PC-9 (cell line): ENCODE measurements at places on chromosomes 4 and X. TPM values are rescaled to one million over a fixed set of nuclear protein-coding genes. Genes with fewer than 3 reads are reported as not detected.

The TBC1D19 gene
- total RNA-seq, result 12.6 and 12.8 TPM in 2 replicates

The CPE gene
- total RNA-seq, result 1.3 and 1.4 TPM in 2 replicates

The RAB9B gene
- total RNA-seq, result not detected in 2 replicates

The MTTP gene
- total RNA-seq, result not detected in 2 replicates

The P2RY8 gene
- not detected in 2 replicates for total RNA-seq

The IBSP gene
- not detected in 2 replicates for total RNA-seq

The PPP2R2C gene
- 32.9 and 40.9 TPM in 2 replicates for total RNA-seq

The GLOD5 gene
- total RNA-seq, result not detected in 2 replicates

The MAGEA9B gene
- not detected in 2 replicates for total RNA-seq

The JADE3 gene
- total RNA-seq, result 6.8 and 10.9 TPM in 2 replicates

The STK26 gene
- 41.1 and 48.4 TPM in 2 replicates for total RNA-seq

The ZGRF1 gene
- total RNA-seq, result 17.3 and 18.9 TPM in 2 replicates

The RENBP gene
- 6.8 and 6.9 TPM in 2 replicates for total RNA-seq
